Inflammatory macrophage treated with lipopolysaccharide for 1 hour (primary cell): ENCODE measurements at places on chromosomes 1 and 21.

- DNase-seq: no peak
Observed at GRCh38 chr21:18467715-18468114, 64.1 kb upstream of the TMPRSS15 start.

- DNase-seq: peak; percentile 98
Observed at GRCh38 chr1:109616391-109616790, 3.0 kb downstream of the GNAT2 start.

- no peak for DNase-seq
Observed at GRCh38 chr1:38063616-38064015, 17.0 kb upstream of the POU3F1 start.

- peak; percentile 52 for DNase-seq
Observed at GRCh38 chr1:15153842-15154479, 414 bp downstream of the TMEM51 start.

GRCh38 chr21:45371655-45372054, 33.3 kb upstream of the COL18A1 start:
- no peak for DNase-seq

- DNase-seq: no peak
Observed at GRCh38 chr1:89042491-89042890, 19.8 kb upstream of the GBP3 start.

GRCh38 chr1:157098519-157098918, 1.1 kb downstream of the ETV3L start:
- DNase-seq: no peak

- DNase-seq: no peak
Observed at GRCh38 chr21:42189860-42190485, 29.0 kb upstream of the ABCG1 start.

GRCh38 chr1:240173836-240174235, 82.2 kb downstream of the FMN2 start:
- DNase-seq: no peak

GRCh38 chr1:83860490-83861221, 138.3 kb downstream of the TTLL7 start:
- DNase-seq: peak; percentile 17

GRCh38 chr21:21714426-21714825, 716.2 kb downstream of the NCAM2 start:
- DNase-seq: no peak

GRCh38 chr1:93744299-93744988, 62.8 kb upstream of the BCAR3 start:
- no peak for DNase-seq

- DNase-seq: no peak
Observed at GRCh38 chr1:200442537-200443156, 32.8 kb upstream of the ZNF281 start.

- DNase-seq: no peak
Observed at GRCh38 chr1:91701472-91701869, 184.5 kb downstream of the TGFBR3 start.
